ENCODE measurements at places on chromosomes 1 and 21.

DNA sequence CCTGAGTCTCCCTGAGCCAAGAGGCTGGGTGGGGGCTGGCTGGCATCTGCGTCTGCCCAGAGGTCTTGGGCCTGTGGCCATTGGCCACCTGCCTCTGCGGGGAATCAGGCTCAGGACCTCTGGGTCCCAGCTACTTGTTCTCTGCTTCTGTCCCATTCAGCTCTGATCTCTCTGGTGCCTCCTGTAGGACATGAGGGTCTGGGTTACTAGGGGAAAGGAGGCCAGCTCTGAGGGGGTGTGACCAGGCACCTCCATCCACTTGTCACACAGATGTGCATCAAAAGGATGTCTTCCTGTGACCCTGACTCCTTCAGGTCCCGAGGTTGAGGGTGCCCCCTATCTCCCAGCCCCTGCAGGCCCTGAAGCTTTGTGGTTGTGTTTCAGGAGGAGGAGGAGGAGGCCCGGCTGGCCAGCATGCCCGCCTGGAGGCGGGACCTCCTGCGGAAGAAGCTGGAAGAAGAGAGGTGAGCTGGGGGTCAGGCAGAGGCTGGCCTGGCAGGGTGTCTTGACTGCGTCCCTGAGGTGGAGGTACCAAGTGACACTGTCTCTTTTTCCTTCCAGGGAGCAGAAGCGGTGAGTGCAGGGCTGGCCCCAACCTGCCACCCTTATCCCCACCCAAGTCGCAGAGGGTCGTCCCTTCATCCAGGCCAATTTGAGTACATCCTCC, 9.0 kb downstream of the TNFRSF25 start:
- DNase-seq: no peak

DNA sequence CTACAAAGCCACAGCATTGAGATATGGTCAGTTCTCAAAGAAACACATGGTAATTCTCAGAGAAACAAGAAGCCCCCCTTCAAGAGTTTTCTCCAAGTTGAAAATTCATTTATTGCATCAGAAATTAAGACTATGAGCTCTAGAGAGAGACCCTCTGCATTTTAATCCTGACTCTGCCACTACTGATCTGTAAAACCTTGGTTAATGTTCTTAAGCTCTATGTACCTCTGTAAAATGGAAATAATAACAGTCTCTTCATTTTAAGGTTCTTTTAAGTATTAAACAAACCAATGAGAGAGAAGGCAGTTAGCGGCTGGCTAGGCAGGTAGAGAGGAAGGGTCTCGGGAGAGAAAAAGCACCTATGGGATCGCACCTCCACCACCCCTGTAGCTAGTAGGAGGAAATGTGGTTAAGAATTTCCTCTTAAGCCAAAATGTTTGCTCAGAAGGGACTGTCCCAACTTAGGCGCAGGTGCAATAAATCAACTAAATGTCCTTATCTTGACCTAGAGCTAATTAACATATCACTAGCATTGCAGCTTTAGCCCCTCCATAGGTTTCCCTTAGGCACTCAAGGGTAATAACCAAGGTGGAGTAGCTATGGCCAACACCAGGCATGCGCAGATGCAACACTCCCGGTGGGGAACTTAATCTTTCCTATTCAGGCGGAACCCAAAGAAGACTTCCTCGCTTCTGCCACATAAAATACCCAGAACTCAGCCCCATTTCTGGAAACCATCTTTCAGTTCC, 1685.4 kb downstream of the MRPL39 start:
- no peak for DNase-seq

DNA sequence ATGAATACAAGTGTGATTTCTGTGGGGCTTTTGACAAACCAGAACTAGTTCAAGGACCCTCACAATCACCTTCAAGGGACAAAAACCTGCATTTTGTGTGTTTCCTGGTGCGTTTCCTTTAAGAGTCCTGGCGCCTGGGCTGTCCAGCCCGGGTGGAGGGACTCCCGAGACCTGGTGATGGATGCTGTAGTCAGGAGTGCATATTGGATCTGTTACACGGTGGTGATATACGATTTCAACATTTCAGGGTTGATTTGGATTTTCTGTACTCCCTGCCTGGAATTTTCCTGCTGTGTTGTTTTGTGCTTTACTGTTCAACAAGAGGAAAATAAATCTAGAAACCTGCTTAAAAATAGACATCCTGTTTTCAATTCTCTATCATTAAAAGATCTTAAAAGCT, 162.0 kb downstream of the KIF26B start:
- DNase-seq: no peak

DNA sequence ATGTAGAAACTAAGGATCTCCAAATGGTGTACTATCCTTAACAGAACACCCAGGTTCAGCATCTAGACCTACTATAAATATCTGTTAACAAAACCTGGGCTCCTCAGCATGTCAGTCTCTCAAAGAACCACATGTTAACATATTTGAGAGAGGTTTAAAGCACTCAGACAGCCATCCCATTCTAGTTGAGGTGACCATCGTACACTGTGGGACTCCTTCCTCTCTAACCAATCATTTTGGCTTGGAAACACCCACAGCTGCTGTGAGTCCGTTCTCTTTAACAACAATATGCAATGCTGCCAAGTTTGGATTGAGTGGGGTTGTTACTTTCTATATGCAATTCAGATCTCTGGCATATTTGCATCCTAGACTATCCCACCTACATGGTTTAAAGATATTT, 105.8 kb downstream of the MRPL39 start:
- DNase-seq: no peak

GRCh38 chr1:208185801-208186231, 58.4 kb downstream of the PLXNA2 start:
- no peak for DNase-seq

- no peak for DNase-seq
These were observed 39.8 kb downstream of the TGFBR3 start for GRCh38 chr1:91846007-91846638.

GRCh38 chr1:61348025-61348665, 265.8 kb downstream of the NFIA start:
- no peak for DNase-seq

- no peak for DNase-seq
These were observed 58.0 kb downstream of the PGM1 start for GRCh38 chr1:63651161-63651701.

DNA sequence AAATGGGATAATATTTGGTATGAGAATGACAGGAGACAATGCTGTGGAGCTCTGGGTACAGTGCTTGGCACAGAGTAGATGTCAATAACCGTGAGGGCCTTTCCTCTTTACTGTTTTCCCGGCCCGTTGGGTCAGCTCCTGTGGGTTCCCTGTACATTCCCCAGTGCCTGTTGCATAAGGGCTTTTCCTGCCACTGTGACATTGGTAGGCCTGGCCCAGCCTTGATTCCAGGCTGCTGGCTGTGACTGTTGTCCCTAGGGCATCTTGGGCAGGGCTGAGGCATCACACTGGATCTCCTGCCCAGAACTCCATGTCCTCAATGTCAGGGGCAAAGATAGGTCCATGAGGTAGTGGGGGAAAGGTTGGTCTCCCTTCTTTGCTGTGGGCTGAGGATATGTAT, 25.8 kb upstream of the MYCL start:
- DNase-seq: no peak

DNA sequence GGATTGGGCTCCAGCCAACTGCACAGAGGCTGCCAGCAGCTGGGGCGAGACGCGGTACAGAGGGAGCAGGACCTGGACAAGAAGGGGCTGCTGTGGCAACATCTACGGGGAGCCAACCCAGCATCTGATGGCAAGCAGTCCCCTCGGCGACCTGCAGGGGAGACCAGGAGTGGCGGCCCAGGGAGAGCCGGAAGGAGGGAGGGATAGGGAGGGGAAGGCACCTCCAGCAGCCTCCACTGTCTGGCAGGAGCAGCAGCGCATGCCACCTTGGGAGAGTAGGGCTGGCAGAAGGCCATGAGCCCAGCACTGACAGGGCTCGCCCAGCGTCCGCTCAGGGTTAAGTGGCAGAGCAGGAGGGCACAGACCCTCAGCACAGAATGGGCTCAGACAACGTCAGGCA, 17.3 kb downstream of the CHD5 start:
- DNase-seq: no peak

- DNase-seq: peak; percentile 51
These were observed 80.0 kb downstream of the NDUFS5 start for GRCh38 chr1:39105841-39106765.

DNA sequence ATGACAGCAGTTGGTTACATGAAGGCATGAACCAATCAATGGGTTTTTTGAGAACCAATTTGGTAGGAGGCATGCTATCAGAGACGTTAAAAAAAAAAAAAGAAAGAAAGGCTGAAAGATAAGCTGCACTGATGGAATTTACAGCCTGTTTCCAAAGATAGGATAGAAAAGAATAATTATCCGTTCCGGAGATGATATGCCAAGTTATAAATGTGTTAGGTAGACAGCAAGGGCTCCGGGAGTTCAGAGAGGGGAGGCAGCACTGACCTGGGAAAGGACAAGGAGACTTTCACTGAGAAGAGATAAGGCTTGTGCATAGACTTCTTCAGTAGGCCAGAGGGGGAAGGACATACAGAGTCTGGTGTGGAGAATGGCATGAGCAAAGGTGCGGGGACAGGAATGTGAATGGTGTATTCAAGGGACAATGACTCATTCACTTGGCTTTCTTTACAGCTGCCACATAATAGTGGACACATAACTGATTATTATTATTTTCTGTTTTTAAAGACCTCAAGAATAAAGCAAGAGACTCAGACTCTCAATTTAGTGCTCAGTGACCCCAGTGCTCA, 24.8 kb upstream of the ACBD6 start:
- no peak for DNase-seq

DNA sequence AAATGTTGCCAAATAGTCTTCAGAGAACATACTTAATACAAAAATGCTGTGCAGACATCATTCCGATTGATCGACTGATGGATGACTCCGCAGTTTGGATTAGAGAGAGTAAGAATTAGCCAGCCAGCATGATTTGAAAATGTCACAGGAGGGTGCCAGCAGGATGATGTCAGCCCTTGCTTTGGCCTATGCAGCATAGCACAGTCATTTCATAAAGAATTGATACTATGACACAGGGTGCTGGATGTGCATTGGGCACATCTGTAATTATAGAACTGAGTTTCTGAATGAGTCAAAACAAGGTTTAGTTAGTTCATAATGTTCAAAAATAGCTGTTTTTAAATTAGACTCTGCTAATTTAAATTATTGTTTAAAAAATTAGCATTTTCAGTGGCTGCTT, 21.6 kb upstream of the TRAF5 start:
- DNase-seq: peak; percentile 55

- DNase-seq: no peak
These were observed 49.7 kb upstream of the NHLH2 start for GRCh38 chr1:115890580-115890979.

GRCh38 chr1:53572065-53572814, 113.0 kb downstream of the DMRTB1 start:
- DNase-seq: no peak
